ENCODE measurements at places on chromosomes 5 and 9.
A peak's percentile ranks its signal among the peaks of the same experiment; 100 is the strongest.

GRCh38 chr9:106417685-106418084 lies 445.3 kb upstream of the ZNF462 start:
- DNase-seq: no peak

- DNase-seq: no peak
Measured at GRCh38 chr5:67031692-67032091, 164.9 kb downstream of the CD180 start.

DNA sequence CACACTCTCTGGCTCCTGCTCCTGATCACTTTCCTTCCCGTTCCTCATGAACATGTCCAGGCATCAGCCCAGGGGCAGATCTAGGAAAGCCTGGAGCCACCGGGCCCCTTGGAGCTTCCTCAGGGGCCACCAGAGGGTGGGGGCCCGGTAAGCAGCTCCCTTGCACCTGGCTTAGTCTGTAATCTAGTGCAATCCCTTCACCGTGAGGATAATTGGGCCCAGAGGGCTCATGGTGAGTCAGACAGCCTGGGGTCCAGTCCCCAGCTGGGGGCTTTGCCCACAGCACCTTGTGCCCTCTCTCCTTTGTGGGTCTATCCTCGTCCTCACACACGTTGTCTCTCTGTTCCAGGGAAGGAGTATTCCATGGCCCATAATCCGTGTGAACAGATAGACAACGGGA lies 10.4 kb upstream of the ALDH1B1 start:
- DNase-seq: no peak

GRCh38 chr9:79684711-79685575 lies 113.2 kb downstream of the TLE4 start:
- DNase-seq: no peak

DNA sequence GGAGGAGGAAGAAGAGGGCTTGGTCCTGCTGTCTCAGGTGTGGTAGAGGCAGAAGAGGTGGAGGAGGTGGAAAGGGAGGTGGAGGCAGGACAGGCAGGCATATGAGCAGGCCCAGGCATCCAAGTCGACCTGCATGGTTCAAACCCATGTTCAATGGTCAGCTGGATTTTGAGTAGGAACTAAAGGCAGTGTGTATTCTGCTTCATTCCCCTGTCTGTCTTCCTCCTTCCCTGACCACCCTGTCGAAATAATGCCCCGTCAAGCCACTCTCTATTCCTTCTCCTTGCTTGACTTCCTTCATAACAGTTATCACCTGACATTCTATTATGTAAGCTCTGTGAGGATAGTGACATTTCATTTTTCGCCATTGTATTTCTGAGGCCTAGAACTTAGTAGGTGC lies 34.8 kb downstream of the ATP6V0E1 start:
- DNase-seq: no peak

GRCh38 chr5:32355686-32356085 lies 42.9 kb upstream of the MTMR12 start:
- no peak for DNase-seq

- DNase-seq: no peak
Measured at GRCh38 chr5:112635276-112635675, 102.4 kb upstream of the APC start.

GRCh38 chr9:76095585-76095984 lies 205.1 kb downstream of the PCSK5 start:
- DNase-seq: no peak

DNA sequence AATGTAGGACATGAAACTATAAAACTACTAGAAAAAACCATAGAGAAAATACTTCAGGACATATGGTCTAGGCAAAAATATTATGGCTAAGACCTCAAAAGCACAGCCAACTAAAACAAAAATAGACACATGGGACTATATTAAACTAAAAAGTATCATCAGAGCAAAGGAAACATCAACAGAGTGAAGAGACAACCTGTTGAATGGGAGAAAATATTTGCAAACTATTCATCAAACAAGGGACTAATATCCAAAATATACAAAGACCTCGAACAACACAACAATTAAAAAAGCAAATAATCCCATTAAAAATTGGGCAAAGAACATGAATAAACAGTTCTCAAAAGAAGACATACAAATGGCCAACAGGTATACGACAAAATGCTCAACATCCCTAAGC lies 210.9 kb downstream of the PCSK1 start:
- DNase-seq: no peak

DNA sequence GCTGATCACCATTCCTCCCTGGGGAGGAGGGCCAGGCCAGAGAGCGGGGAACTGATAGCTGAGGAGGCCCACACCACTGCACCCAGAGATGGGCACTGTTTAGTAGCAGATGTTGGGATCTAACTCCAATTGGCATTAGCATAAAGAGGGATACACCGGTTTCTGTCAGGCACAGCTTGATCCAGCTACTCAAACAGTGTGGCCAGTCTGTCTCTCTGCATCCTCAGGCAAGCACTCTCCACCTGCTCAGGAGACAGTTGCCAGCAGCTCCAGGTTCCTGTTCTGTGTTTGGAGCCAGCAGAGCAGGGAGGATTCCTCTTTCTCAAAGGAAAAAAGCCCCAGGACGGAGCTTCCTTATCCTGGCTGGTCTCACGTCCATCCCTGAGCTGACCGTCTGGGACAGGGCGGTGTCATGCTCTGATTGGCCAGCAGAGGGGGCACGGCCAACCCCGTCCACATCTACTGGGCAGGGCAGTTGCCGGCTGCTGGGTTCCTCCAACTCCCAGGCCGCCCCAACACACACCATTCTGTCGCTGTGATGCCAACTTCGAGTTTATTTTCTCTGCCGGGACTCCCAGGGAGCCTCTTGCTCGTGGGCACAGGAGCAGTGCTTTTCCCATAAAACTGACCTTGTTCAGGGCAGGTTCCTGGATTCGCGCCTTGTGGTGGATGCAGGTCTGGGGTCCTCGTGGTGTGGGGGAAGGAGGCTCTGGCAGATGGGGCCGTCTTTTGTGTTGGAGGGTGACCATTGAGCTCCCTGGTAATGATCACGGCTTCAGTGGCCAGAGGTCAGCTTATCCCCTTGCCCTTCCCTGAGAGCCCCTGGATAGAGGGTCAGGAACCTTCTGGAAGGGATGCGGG lies 47.9 kb downstream of the COL5A1 start:
- peak; percentile 17 for DNase-seq

DNA sequence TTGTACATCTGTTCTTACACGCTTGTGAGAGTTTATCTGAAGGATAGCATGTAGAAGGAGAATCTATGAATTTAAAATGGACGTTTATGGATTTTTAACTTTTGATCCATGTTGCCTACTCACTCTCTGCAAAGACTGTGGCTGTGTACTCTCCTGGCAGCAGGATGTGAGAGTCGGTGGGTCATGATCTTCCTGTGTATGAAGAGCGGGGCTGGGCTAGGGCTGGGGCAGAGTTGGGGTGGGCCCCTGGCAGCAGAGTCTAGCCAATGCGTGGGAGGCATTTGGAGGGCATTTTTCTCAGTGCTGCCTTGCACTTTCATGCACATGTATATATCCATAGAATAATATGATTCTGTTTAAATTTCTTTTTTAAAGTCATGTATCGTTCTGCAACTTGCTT lies 24.0 kb upstream of the DAB2IP start:
- DNase-seq: no peak

GRCh38 chr5:131952301-131952857 lies 6.9 kb upstream of the MEIKIN start:
- DNase-seq: no peak

DNA sequence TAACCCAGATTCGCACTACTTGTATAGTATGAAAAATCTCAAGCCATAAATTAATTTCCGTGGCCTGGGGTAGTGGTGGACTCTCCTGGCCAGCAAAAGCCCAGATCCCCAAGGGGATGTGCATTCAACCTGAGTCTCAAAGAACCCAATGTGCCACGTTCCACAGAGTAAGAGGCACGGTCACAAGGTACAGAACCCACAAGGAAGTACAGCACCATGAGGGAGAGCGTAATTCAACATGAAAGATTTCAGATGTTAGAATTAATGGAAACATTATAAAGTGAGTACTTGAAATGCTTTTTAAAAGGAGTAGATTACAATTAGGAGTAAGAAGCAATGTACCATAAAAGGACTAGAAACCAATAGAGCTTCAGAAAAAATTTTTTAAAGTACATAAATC lies 23.4 kb downstream of the SRD5A1 start:
- DNase-seq: peak; percentile 52

DNA sequence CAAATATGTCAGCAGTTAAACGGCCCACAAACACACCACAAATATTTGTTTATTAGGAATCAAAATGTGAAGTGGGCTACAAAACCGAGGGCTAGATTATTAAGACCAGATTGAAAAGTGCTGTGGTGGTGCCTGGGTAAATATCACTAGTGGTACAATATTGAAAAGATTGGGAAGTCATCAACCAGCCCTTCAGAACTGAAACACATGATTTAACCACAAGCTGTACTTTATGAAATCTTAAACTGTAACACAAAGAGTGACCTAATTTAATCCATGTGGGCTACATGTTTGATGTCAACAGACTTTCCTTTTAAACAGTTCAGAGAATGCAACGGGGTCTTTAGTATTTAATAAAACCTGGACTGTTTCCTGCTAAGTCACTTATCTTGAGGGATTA lies 182.3 kb downstream of the SPATA31D1 start:
- no peak for DNase-seq

- no peak for DNase-seq
Measured at GRCh38 chr9:69496846-69497450, 171.9 kb downstream of the ENTREP1 start.

DNA sequence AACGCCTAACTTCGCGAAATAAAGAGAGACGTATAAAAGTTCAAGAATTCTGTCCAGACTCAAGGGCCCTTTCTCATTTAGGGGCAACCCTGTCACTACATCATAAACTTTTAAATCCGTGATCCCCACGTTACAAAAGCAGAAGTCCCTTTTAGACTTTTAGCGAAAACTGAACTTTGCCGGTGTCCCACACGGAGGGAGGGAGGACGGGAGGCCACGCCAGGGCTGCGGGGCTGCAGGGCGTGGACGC lies 515 bp upstream of the F2R start:
- no peak for DNase-seq

- no peak for DNase-seq
Measured at GRCh38 chr9:21750021-21750735, 52.3 kb upstream of the MTAP start.

All from OCI-LY7 (cell line).